ENCODE measurements at places on chromosomes 1 and 21.

GRCh38 chr1:161088587-161089110, 709 bp downstream of the NECTIN4 start:
- no peak for DNase-seq

DNA sequence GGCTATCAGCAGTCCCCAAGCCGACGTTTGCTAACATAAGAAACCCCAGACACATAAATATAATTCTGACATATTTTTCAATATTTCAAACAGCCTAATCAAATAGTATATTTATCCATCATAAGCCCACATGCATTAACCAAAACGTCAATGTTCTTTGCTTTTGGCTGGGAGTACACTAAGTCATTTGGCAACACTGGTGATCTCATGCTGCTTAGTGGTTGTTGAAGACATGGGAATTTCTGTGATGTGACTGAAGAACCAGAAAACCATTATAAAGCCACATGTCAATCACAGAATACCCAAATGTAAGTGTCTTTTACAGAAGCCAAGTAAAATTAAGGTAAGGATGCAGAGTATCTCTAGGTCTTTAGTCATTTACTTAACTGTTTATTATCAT, 57.6 kb downstream of the PLPPR5 start:
- no peak for DNase-seq

GRCh38 chr1:211711315-211711705, 35.9 kb upstream of the NEK2 start:
- DNase-seq, result no peak

DNA sequence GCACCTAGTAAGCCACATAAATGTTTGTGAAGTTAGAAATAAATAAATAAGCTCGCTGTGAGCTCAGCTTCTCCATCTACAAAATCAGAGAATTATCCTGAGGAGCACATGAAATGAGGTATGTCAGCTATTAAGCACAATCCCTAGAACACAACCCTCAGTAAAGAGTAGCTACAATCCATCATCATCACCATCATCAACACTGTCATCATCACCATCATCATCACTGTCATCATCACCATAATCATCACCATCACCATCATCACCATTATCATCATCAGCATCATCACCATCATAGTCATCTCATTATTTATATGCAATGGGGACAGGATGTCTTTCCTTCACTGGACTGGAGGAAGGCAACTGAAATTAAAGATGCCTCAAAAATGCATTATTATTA, 189.6 kb downstream of the NPHP4 start:
- DNase-seq, result no peak

GRCh38 chr1:219443763-219444162, 169.1 kb downstream of the ZC3H11B start:
- DNase-seq, result no peak

DNA sequence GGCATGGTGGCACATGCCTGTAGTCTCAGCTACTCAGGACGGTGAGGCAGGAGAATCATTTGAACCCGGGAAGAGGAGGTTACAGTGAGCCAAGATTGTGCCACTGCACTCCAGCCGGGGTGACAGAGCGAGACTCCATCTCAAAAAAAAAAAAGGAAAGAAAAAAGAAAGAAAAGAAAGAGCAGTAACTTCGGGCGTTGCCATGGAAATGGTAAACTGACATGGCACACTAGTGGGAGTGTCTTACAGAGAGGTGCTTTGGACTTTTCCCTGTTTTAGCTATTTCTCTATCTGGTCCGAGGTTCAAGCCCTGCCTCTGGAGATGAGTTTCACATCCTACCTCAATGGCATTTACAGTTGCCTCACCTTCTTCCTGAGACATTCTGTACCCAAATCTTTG, 23.1 kb upstream of the PPT1 start:
- DNase-seq, result no peak

DNA sequence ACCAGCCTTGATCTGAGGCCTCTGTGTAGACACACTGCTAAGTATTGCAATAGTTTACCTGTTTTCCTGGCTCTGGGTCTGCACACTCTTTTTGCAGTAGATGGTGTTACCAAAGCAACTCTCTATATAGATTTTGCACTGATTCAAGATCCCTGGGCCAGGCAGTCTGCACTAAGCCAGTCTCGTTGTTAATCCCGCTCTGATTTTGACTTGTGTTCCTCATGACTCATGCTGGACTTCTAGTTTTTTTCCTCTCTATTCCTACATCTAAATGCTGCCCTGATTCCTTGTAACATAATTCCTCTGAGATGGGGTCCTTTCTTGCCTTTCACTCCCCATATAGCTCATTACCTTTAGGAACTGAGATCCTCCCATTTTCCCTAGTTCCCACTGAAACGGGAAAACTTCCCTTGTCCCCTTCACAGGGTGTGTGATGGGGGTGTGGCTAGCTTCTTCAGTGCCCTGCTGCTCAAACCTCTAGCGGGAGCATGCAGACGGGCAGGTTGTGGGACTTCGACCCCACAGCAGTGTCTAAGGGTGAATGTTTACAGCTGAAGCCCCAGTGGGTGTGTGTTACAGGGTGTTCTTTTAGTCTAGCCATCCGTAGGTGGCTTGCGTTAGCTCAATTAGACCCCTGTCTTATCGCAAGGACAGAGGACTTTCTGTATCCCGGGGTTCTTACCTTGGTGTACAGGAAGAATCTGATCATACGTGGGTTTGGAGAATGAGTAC, 106.5 kb upstream of the RAB3GAP2 start:
- no peak for DNase-seq

- no peak for DNase-seq
These were observed 5.9 kb downstream of the DHDDS start for GRCh38 chr1:26438041-26438440.

- DNase-seq, result no peak
These were observed 134.8 kb upstream of the KIF26B start for GRCh38 chr1:245019910-245020486.

DNA sequence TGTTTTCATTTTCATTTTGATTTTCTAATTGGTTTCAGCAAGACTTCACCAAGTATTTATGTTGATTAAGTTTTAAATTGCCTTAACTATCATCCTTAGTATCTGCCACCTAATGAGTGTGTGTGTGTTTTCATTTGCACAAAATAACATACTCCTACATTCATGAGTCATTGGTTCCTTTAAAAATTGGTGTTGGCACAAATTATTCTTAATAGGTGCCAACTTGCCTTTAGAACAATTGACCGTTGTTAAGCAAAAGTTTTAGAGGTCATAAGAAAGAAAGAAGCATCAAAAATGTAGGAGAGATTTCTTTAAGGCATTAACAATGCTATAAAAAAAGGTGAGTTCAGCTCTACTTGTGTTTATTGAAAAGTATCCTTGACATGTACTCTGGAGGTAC, 77.5 kb downstream of the FNBP1L start:
- DNase-seq, result no peak

- no peak for DNase-seq
These were observed 160.1 kb downstream of the FASLG start for GRCh38 chr1:172818841-172819527.

GRCh38 chr1:82015444-82015843, 214.7 kb downstream of the ADGRL2 start:
- peak; percentile 74 for DNase-seq

DNA sequence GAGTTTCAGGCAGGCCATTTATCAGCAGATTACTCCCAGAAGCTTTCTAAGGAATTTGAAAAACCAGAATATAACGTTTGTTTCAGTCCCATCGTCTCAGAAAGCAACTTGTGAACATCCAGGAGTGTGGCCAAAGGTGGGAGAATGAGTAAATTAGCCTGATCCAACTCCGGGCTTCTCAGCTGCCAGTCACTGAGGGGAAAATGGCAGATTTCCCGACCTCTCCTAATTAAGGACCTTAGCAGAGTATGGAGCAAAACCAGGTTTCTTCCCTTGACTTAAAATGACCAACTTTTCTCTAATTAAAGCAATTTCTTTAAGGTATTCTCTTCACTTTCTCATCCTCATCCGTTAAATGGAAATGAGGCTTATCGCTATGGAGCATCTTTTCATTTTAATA, 1.0 kb downstream of the CORT start:
- DNase-seq, result no peak

- peak; percentile 7 for DNase-seq
These were observed 1.5 kb downstream of the KIF1B start for GRCh38 chr1:10211805-10212410.

DNA sequence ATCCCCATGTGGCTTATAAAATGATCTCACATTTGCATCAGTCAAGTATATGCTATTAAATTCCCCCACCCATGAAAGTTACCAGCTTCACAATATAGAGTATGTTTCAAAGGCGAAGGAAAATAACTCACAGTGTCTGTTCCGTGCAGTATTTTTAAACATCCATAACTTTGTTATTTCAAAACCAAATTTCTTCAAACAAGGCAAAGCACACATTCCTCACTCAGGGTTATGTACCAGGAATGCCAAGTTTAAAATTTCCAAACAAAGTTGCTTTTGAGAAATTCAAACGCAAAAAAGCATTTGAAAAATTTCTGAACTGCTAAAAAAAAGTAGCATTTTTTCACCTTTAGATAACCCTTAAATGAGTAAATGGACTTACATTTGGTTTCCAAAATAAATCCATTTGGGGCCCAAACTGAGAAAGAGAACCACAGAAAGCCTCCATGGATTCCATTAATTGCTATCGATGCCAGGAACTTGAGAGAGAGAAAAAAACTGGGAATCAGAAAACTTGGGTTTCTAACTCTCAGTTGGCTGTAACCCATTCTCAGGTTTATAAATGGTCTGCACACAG, 149.5 kb downstream of the SLC30A10 start:
- no peak for DNase-seq

DNA sequence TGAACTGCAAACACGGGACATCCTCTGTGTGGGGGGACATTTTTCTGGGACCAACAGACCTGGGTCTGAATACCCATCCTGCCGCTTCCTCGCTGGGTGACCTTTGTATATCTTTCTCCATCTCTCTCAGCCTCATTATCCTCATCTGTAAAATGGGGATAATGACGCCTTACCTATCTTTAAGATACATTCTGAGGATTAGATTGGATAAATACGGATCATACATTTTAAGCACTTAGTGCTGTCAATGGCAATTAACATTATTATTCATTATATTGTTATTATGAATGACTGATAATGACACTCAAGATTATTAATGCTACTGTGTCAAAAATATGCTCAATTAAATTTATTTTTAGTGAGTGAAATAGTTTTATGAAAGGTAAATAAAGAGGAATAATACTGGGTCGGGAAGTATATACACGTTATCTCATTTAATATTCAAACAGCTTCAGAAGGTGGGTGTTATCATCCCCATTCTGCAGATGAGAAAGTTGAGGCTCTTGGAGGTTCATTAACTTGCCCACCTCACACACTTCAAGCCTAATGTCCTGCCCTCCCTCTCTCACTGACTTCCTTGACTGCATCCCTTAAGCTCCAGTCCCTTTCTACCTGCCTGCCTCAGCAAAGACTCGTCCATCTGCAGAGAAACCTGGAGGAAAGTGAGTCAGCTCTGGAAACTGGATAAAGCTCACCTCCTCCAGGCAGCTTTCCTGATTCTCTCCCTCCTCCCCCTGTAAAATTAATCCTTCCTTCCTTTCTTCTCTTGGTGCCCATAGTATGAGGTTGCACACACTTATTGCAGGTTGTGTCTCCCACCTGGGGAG, 120.7 kb upstream of the JUN start:
- DNase-seq, result no peak

DNA sequence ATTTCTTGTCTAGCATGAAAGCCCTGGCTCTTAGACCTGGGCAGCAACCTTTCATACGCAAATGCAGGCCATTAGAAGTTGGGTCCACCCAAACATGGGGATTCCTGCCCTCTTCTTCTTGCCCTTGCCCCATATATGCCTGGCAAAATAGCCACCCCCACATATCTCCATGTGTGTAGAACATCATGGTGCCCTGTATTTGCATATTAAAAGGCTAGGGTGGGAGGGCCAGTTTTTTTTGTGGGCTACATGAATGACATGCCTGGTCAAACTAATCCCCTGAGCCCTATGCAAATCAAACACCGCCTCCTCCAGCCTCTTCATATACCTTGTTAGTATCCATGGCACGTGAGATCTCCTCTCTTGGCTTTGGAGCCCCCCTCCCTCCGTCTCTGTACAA, 24.7 kb downstream of the MFSD2A start:
- DNase-seq, result no peak

GRCh38 chr1:83693427-83694126, 305.4 kb downstream of the TTLL7 start:
- peak; percentile 76 for DNase-seq

GRCh38 chr21:41482301-41482700, 25.7 kb downstream of the TMPRSS2 start:
- no peak for DNase-seq

DNA sequence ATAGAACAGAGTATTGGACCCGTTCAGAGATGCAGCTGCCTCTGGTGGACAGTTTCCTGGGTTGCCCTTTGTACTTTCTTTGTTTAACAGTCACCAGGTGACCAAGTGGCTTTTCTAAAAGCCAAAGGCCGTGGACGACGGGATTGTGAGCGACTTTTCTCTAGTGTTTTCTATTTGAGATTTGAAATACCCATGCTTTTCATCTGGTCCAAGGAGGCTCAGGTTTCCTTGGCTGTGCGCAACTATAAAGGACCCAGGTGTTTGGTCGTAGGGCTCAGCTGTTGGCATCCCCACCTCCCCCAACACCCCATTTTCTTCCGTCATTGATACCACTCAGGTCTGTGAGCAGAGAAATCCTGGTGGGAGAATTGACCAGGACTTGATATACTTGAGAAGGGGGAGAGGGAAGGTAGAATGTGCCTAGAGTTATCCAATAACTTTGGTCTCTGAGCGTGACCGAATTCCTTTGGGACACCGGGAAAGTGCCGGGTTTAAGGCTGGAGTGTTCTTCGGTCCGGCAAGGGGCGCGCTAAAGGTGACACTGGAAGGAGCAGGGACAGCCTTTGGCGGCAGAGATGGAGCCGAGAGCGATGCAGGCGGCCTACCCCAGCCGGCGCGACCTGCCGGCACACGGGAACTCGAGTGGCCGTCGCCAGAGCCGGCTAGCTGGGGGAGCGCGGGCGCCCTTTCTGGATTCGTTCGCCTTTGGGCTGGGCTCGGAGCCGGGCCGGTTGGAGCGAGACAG, 83.4 kb upstream of the BMP8A start:
- DNase-seq, result peak; percentile 41

- no peak for DNase-seq
These were observed 9.0 kb downstream of the FBXO2 start for GRCh38 chr1:11645270-11645669.

- DNase-seq, result no peak
These were observed 43.5 kb downstream of the DPYD start for GRCh38 chr1:97877307-97877706.

DNA sequence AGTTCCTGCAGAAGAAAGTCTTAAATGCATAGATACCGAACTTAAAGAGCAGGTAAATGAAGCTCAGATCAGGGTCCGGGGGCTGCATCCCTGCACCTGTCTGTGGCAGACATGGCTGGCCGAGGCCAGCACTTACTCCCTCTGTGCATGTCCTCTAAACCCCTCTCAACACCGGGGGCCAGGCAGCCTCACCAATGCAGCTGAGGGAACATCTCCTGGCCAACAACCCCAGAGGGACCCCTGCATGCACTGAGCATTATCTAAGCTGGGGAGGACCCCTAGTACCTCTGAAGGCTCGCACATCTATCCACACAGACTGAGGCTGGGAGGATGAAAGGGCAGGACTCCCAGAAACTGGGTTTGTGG, 18.4 kb downstream of the TTC34 start:
- no peak for DNase-seq

- no peak for DNase-seq
These were observed 276.2 kb upstream of the DUSP10 start for GRCh38 chr1:222018041-222018440.

GRCh38 chr1:223771469-223771813, 59.1 kb downstream of the CAPN2 start:
- peak; percentile 73 for DNase-seq

- DNase-seq, result no peak
These were observed 3.3 kb downstream of the RSRP1 start for GRCh38 chr1:25243907-25244306.

- no peak for DNase-seq
These were observed 41.3 kb downstream of the TBCE start for GRCh38 chr1:235408503-235408960.

Measured in NCI-H146 (cell line).